ENCODE measurements at places on chromosomes 6 and 20. TPM values are rescaled to one million over a fixed set of nuclear protein-coding genes. Genes with fewer than 3 reads are reported as not detected.

The CPXM1 gene
- not detected for total RNA-seq

The FNDC1 gene
- total RNA-seq, result 0.86 TPM

The STK4 gene
- total RNA-seq, result 8.2 TPM

The RAB44 gene
- total RNA-seq, result not detected

The TSBP1 gene
- not detected for total RNA-seq

The ANGPT4 gene
- total RNA-seq, result not detected

The PDYN gene
- not detected for total RNA-seq

The LBP gene
- total RNA-seq, result 0.33 TPM

The WFDC13 gene
- total RNA-seq, result not detected

The EDN3 gene
- total RNA-seq, result not detected

The GNAS-AS1 gene
- 0.42 TPM for total RNA-seq

The FOXC1 gene
- total RNA-seq, result 3.3 TPM

The OR2H1 gene
- total RNA-seq, result not detected

DNA sequence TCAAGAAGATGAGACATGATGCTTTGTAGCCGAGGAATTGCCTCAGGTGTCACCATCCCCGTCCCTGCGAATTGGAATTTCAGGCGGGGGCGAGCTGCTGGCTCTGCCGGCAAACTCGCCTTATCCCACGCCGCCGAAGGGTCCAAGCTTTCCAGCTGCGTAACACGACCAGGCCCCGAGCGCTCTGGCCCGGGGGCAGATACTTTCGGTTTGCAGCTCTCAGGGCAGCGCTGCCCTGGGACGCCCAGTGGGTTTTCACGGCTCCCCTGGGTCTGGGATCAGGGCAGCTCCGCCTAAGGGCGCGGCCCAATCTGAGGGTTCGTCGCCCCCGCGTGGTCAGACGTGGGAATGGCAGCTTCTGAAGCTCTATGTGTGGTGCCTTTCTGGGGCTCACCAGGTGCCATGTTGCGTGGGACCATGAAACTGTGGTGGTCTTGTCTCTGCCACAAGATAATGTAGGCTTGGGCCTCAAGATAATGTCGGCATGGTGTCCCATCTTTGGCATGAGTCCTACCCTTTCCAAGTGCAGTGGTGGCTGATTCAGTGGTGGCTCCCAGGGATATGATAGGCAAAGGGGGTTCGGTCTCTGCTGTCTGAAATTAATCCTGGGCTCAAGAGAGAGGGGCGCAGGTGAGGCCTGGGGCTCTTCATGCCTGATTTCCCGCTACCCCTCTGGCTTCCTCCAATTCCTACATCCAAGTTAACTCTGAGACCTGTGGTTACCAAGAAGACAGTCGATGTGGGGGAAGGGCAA is 21.0 kb downstream of the PIGT start:
- no peaks in the 10 kb centered on the region for H3K36me3 ChIP-seq
- peak overlapping the region; percentile 60 for H3K4me3 ChIP-seq
- peak overlapping the region; percentile 65 for H3K27ac ChIP-seq
- H3K27me3 ChIP-seq, result no peaks in the 10 kb centered on the region

GRCh38 chr20:50003253-50003656 is 20.5 kb downstream of the SNAI1 start:
- peaks cover 39% of the 10 kb centered on the region for H3K4me1 ChIP-seq
- no peak overlapping the region for H3K27ac ChIP-seq
- H3K36me3 ChIP-seq, result no peaks in the 10 kb centered on the region

DNA sequence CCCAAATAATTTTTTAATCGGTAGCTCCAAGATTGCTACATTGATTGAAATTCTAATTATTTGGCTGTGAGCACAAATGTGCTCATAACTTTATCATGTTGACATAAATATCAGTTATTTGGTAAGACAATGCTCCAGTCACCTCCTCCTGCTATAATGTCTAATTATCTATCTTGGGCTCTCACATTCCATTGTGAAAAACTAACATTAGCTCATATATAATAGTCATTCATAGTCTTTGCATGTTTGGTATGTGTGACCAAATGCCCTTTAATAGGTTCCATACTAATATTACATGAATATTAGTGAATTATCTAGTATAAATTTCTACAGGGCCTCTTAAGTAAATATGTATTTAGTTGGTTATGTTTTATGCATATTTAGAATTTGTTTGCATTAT is 185.6 kb upstream of the MCHR2 start:
- H3K27ac ChIP-seq, result no peak overlapping the region
- no peak for DNase-seq
- H3K4me1 ChIP-seq, result peaks cover 14% of the 10 kb centered on the region
- no peaks in the 10 kb centered on the region for H3K27me3 ChIP-seq

- peaks cover 55% of the 10 kb centered on the region for H3K27me3 ChIP-seq
- no peak for DNase-seq
- H3K4me3 ChIP-seq, result no peak overlapping the region
- peaks cover 24% of the 10 kb centered on the region for H3K4me1 ChIP-seq
Observed at GRCh38 chr20:46202766-46203509, 84.8 kb downstream of the CD40 start.

- H3K27me3 ChIP-seq, result no peaks in the 10 kb centered on the region
- no peak overlapping the region for H3K27ac ChIP-seq
- no peak for DNase-seq
- no peaks in the 10 kb centered on the region for H3K4me1 ChIP-seq
- H3K36me3 ChIP-seq, result no peaks in the 10 kb centered on the region
Observed at GRCh38 chr6:15739867-15740266, 77.0 kb upstream of the DTNBP1 start.

DNA sequence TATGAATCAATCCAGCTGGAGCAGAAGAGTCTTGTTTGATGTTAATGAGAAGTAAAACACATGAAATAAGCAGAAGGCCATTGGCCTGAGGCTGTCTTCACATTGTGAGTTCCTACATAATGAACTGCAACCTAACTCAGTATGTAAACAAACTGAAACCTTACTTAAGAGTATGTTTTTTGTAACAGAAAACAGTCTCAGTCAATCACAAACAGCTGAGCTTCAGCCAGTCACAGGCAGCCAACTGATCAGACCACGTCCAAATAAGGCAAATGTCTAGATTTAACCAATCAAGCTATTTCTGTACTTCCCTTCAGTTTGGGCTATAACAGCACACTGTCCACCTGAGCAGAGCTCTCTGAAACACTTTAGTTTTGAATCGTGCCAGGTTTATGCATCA is 234.7 kb downstream of the TRDN start:
- no peak overlapping the region for H3K27ac ChIP-seq
- no peaks in the 10 kb centered on the region for H3K27me3 ChIP-seq
- no peaks in the 10 kb centered on the region for H3K36me3 ChIP-seq
- no peaks in the 10 kb centered on the region for H3K4me1 ChIP-seq
- no peak overlapping the region for H3K4me3 ChIP-seq

DNA sequence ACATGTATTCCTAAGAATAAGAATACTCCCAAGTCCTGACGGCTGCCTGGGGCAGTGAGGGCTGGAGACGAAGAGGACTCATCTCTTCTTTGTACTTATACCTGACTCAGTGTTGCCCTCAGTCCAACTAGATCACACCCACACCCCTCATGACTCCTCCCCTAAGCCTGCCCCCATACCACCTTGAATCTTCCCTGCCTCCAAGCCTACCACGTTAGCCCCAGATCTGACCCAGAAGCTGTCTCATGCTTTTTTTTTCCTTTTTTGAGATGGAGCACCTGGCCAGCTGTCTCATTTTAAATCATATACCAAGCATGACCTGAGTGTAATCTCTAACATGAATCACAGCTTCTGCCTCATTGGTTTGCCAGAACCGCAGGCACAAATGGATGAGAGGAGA is 45.2 kb downstream of the MUC22 start:
- H3K4me1 ChIP-seq, result no peaks in the 10 kb centered on the region
- H3K36me3 ChIP-seq, result no peaks in the 10 kb centered on the region
- no peaks in the 10 kb centered on the region for H3K27me3 ChIP-seq
- DNase-seq, result no peak
- no peak overlapping the region for H3K4me3 ChIP-seq

GRCh38 chr6:16473908-16474771 is 235.8 kb downstream of the GMPR start:
- peak overlapping the region; percentile 5 for H3K27ac ChIP-seq
- H3K4me1 ChIP-seq, result peaks cover 38% of the 10 kb centered on the region
- DNase-seq, result no peak

DNA sequence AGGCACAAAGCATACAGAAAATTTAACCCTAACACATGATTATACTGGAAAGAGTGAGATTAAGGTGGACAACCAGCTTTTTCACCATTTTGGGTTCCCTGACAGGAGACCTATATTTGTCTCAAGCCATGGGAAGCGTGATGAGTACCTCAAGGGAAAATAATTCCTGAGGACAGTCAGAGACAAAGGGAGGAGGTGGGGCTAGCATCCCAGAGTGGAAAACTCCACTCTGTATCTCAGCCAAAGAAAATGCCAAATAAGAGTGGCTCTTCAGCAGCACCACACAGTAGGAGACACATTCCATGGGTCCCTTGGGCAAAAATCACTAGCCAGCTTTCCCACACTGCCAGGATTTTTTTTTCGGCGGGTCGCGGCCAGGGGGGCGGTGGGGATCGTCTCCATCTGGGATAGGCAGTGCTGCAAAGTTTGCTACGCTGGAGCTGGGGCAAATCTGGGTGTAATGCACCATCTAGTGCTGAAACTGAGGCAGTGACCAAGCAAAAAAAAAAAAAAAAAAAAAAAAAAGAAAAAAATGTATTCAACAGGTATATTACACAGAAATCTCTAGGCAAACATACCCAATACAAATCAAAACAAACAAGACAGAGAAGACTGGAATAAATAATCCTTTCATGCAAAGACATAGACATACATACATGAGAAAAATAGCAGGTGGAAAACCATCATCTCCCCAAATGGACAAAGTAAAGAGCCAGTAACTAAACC is 77.3 kb upstream of the SLC35F1 start:
- H3K4me3 ChIP-seq, result no peak overlapping the region
- H3K27ac ChIP-seq, result no peak overlapping the region
- H3K27me3 ChIP-seq, result no peaks in the 10 kb centered on the region
- H3K36me3 ChIP-seq, result no peaks in the 10 kb centered on the region

- peaks cover 58% of the 10 kb centered on the region for H3K36me3 ChIP-seq
- peaks cover 37% of the 10 kb centered on the region for H3K4me1 ChIP-seq
- H3K27me3 ChIP-seq, result no peaks in the 10 kb centered on the region
- no peak overlapping the region for H3K4me3 ChIP-seq
- no peak for DNase-seq
Observed at GRCh38 chr20:507006-507758, 36.4 kb downstream of the CSNK2A1 start.

- no peak for DNase-seq
- no peak overlapping the region for H3K27ac ChIP-seq
- no peaks in the 10 kb centered on the region for H3K27me3 ChIP-seq
- H3K4me3 ChIP-seq, result no peak overlapping the region
- H3K36me3 ChIP-seq, result no peaks in the 10 kb centered on the region
Observed at GRCh38 chr6:91580635-91581034, 993.8 kb upstream of the MAP3K7 start.

DNA sequence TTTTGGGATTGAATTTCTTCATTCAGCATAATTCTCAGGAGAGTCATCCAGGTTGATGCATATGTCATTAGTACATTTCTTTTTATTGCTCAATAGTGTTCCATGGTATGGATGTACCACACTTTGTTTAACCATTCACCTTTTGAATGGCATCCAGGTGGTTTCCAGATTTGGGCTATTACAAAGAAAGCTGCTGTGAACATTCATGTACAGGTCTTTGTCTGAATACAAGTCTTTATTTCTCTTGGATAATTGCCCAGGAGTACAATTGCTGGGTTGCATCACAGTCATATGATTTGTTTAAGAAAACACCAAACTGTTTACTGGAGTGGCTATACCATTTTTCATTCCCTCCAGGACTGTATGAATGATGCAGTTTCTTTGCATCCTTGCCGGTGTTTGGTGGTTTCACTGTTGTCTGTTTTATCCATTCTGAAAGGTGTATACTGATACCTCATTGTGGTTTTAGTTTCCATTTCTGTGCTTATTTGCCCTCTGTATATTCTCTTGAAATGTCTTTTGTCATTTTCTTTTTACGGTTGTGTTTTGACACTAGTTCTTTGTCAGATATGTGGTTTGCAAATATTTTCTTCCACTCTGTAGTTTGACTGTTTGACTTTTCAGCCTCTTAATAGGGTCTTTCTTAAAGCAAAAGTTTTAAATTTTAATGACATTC is 8.8 kb downstream of the CDKAL1 start:
- no peak overlapping the region for H3K4me3 ChIP-seq
- H3K27me3 ChIP-seq, result no peaks in the 10 kb centered on the region
- peaks cover 13% of the 10 kb centered on the region for H3K4me1 ChIP-seq
- DNase-seq, result no peak

DNA sequence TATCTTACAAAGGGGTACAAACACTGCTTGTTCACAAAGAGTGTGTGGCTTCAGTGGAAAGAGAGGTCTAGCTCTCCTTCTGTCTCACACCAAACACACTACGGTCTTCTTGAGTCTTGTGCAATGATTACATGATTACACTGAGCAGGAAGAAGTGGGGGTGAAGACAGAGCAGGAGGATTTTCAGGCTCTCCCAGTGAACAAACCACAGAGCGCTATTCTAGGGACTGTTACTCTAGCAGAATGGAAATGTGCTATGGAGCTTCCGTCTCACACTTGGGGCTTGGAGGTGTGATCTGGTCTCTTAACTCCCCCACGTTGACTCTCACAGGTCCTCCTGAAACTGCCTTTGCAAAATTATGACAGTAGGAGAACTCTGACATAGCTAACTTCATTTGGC is 203.4 kb downstream of the MYLK4 start:
- no peak overlapping the region for H3K27ac ChIP-seq
- no peak for DNase-seq
- H3K36me3 ChIP-seq, result no peaks in the 10 kb centered on the region

GRCh38 chr6:19602434-19603013 is 234.6 kb upstream of the ID4 start:
- H3K36me3 ChIP-seq, result no peaks in the 10 kb centered on the region
- H3K27ac ChIP-seq, result no peak overlapping the region
- H3K4me1 ChIP-seq, result no peaks in the 10 kb centered on the region
- no peak overlapping the region for H3K4me3 ChIP-seq
- no peak for DNase-seq

- no peaks in the 10 kb centered on the region for H3K4me1 ChIP-seq
- peaks cover 22% of the 10 kb centered on the region for H3K27me3 ChIP-seq
- no peak overlapping the region for H3K4me3 ChIP-seq
Observed at GRCh38 chr20:47027456-47027855, 132.8 kb downstream of the EYA2 start.

DNA sequence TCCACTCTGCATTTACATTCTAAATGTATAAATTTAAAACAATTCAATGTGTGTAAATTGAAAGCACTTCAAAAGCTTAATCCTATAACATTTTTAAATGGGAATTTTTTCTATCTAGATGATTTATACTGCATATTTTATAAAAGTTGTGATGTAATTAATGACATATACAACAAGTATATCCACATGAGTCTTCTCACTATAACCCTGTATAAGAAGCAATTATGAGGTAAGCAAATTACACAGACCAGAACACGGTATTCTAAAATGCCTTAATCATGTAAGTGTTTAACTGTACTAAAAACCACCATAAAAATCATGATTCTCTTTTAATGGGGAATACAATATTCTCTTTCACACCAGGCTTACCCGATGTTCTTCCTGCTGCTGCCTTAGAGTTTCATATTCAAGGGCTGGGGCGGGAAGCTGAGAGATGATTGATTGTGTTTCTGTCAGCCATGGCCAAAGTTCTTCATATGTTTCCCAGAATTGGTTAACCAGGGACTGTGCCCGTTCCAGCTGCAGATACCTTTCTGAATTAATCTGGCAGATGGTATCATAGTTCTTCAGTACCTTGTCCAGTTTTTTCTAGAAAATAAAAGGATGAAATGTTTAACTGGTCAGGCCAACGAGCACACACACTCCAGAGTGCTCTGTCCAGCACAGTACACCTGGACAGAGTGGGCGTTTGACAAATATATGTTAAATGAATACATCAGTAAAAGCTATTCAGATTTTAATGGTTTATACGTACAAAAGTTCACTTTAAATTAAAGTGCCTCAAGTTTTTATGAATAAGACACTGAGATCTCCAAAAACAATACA is 127.4 kb downstream of the DST start:
- H3K27me3 ChIP-seq, result no peaks in the 10 kb centered on the region
- H3K36me3 ChIP-seq, result peaks cover 97% of the 10 kb centered on the region
- peaks cover 63% of the 10 kb centered on the region for H3K4me1 ChIP-seq
- H3K27ac ChIP-seq, result no peak overlapping the region
- H3K4me3 ChIP-seq, result no peak overlapping the region
- no peak for DNase-seq
